ENCODE measurements at places on chromosomes 12 and 14. TPM values are rescaled to one million over a fixed set of nuclear protein-coding genes. Genes with fewer than 3 reads are reported as not detected.

Gene NTS
- not detected for total RNA-seq

Gene GARIN6
- total RNA-seq = not detected

Gene RAD52
- total RNA-seq = 13.3 TPM

Gene ANKRD33
- total RNA-seq = not detected

Gene CLIP1
- total RNA-seq = 66.5 TPM

Gene LRRC9
- not detected for total RNA-seq

Gene EXOC3L4
- not detected for total RNA-seq

Gene SPIC
- not detected for total RNA-seq

Gene NDUFB1
- 113 TPM for total RNA-seq

Gene KANSL2
- total RNA-seq = 44.5 TPM

Gene KLRG1
- 0.61 TPM for total RNA-seq

Gene TSHR
- 2.3 TPM for total RNA-seq

Gene RIMBP2
- total RNA-seq = under 0.01 TPM

Measured in hair follicle dermal papilla cell (primary cell).